ENCODE measurements at places on chromosomes 3 and 15. TPM values are rescaled to one million over a fixed set of nuclear protein-coding genes. Genes with fewer than 3 reads are reported as not detected.

Gene ETV5
- 59.5 TPM for total RNA-seq

Gene UTS2B
- 0.37 TPM for total RNA-seq

Gene EFCC1
- not detected for total RNA-seq

Gene VIPR1
- total RNA-seq = not detected

Gene MAP1A
- 90.5 TPM for total RNA-seq

Gene HDC
- not detected for total RNA-seq

Gene TM4SF18
- total RNA-seq = 0.37 TPM

Gene RTP4
- 1.4 TPM for total RNA-seq

Gene TMEM212
- not detected for total RNA-seq

Gene TOMM70
- 67.1 TPM for total RNA-seq

Gene CLK3
- 60.5 TPM for total RNA-seq

Gene CYB561D2
- total RNA-seq = 39.6 TPM

Gene ACSBG1
- total RNA-seq = 0.25 TPM

Gene TMEM40
- not detected for total RNA-seq

Gene NLGN1
- 20.1 TPM for total RNA-seq

Gene PCOLCE2
- total RNA-seq = 25.4 TPM

Gene ITIH1
- not detected for total RNA-seq

Gene RPS27L
- 134 TPM for total RNA-seq
